ENCODE measurements at places on chromosomes 3 and 15.

DNA sequence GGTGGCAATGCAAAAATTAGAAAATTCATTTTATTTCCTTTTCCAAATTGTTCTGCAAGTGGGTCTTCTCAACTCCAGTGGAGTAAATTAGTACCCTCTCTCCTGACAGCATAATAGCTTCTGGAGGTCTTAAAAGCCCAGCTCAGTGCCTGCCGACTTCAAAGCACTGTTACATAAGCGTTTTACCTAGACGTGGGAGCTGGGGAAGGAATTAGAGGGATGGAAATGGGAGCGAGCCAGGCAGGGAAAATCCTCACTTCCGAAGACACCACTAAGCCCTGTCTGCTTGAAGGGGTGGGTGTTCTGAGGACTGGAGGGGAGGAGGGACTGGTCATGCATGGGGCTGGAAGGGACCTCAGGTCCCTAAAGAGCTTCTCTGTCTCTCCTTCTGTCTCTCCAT is 77.2 kb upstream of the SLC6A1 start:
- no peak for DNase-seq

DNA sequence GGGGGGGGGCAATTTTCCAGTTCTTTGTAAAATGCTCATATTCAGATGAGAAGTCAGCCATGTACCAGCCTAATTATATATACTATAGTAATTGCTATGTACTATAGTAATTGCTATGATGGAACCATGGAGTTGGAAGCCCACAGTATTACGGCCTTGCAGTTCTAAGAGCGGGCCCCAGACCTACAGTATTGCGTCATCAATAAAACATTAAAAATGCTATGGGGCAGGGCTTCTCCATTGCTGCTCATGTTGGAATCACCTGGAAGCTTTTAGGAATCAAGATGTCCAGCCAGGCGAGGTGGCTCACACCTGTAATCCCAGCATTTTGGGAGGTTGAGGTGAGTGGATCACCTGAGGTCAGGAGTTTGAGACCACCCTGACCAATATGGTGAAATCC is 443.7 kb upstream of the GRM7 start:
- DNase-seq = no peak

DNA sequence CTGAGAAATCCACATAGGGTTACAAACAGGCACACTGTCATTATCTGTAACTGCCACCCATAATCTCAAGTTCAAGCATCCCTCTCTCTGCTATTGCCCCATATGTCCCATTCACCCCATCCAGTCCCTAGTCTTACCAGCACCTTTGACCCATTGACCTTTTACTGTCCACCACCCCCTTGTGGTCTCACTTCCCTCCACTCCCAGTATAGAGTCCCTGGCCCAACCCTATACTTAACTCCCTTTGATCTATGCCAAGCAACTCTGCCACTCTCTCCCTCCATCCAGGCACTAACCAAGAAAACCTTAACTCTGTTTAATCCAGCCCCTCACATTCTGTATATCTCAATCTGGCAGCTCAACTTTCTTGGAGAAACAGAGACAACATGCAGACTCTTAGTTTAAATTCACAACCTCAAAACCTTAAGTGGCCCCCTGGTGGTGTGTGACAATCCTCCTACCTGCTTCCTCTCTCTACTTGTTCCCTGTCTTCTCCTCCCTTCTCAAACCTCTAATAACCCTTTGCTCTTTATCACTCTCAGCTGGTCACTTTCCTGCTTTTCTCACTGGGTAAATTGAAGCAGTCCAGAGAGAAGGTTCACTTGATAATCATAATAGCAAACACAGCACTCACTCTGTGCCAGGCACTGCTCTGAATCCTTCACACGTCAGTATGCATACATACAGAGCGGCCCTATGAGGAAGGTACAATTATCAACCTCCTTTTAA is 162.7 kb downstream of the STT3B start:
- no peak for DNase-seq

DNA sequence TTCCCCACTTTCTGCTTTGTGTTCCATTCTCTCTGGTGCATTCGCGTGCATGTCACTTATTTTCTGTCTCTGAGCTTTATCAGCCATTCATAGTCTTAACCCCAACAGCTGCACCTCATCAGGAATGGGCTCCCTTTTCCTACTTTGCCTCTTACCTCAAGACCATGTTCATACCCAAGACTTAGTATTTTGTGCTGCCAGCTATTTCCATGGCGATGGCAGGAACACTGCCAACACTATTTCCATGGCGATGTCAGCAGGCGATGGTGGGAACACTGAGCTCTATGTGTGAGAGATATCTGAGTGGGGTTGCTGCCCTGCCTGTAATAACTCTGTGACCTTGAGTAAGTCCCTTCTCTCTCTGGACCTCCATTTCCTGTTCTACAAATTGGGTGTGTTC is 5.5 kb downstream of the ZNF35 start:
- DNase-seq = no peak

GRCh38 chr3:21326704-21327475 is 424.1 kb downstream of the ZNF385D start:
- no peak for DNase-seq

GRCh38 chr3:172224560-172225214 is 185.3 kb downstream of the FNDC3B start:
- no peak for DNase-seq

- no peak for DNase-seq
Measured at GRCh38 chr3:118480101-118480860, 554.4 kb downstream of the IGSF11 start.

DNA sequence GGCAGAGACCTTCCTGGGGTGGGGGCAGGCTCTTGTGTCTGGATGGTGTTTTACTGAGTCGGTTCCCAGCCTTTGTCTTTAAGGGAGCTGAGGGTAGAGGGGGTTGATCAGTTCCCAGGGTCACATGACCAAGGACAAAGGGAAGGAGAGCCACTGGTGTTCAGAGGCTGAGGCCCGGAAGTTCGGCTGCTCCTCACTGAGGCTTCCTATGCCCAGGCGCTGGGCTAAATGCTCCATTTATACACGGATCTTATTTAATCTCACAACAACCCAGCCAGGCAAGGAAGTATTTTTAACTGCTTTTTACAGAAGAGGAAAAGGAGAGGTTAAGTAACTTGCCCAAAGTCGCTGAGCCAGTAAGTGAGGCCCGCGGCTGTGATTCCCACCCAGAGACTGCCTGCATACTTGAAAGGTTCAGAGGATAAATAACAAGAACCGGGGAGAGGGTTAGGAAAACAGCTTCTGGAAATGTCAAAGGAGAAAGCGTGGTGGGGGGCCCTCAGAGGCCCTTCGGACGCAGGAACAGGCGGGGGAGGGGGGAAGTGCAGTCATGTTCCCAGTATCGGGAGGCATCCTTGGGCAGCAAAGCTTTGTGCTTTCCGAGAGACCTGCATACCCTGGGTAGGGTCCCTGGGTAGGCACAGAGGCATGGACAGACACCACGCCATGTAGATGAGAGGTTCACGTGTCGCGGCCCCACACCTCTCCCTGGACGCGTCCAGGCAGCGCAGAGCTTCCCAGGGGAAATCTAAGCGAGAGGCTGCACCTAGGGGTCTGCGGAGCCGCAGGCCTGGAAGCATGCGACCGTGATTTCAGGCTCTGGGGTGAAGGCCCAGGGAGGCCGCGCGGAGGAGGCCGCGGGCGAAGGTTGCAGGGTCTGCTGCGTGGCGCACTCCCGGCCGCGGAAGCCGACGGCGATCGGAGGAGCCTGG is 21.3 kb downstream of the EPHB3 start:
- DNase-seq = peak; percentile 51

DNA sequence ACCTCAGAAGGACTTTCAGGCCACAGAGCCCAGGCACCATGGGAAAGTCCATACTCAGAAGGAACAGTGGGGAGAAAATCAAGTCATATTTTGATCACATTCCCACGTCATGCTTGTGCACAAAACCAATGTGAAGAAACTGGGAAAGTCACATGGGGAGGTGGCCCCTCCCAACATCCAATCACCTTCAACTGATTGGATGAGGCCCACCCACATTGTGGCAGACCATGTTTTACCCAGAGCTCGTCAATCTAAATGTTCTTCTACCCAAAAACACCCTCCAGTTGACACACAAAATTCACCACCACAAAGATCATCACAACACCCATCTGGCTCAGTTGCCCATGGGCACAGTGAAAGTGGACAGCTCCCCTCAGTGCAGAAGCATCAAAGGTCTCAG is 248.2 kb upstream of the IGF1R start:
- DNase-seq = no peak

- no peak for DNase-seq
Measured at GRCh38 chr3:5800965-5801364, 613.5 kb downstream of the EDEM1 start.

- no peak for DNase-seq
Measured at GRCh38 chr3:128187495-128187894, 34.2 kb downstream of the EEFSEC start.

DNA sequence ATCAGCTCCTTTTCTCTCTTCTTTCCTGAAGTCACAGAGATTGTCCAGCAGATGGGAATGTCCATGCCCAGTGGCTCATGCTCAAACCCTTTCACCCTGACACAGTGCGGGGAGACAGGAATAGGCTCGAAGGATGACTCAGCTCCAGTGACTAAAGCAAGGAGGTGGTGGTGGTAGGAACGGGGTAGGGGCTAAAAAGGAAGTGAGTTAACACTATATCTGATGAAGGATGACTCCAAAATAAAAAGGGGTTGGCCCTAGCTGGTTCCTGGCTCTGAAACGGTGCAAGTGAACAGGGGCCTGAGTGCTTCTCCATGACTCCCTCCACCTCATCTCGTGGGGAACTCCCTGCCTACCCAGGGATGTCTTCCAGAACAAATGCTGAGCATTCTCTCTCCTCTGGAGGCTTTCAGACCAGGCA is 167.4 kb upstream of the LPP start:
- DNase-seq = peak; percentile 86

- no peak for DNase-seq
Measured at GRCh38 chr3:153980252-153980590, 141.0 kb upstream of the ARHGEF26 start.

GRCh38 chr3:152243721-152244516 is 24.8 kb upstream of the MBNL1 start:
- no peak for DNase-seq
